Hematopoietic multipotent progenitor cell treated with erythropoietin and hydrocortisone succinate and interleukin-3 and kit ligand, for 15 days (in vitro differentiated cells): ENCODE measurements at places on chromosomes 1 and 21.

DNA sequence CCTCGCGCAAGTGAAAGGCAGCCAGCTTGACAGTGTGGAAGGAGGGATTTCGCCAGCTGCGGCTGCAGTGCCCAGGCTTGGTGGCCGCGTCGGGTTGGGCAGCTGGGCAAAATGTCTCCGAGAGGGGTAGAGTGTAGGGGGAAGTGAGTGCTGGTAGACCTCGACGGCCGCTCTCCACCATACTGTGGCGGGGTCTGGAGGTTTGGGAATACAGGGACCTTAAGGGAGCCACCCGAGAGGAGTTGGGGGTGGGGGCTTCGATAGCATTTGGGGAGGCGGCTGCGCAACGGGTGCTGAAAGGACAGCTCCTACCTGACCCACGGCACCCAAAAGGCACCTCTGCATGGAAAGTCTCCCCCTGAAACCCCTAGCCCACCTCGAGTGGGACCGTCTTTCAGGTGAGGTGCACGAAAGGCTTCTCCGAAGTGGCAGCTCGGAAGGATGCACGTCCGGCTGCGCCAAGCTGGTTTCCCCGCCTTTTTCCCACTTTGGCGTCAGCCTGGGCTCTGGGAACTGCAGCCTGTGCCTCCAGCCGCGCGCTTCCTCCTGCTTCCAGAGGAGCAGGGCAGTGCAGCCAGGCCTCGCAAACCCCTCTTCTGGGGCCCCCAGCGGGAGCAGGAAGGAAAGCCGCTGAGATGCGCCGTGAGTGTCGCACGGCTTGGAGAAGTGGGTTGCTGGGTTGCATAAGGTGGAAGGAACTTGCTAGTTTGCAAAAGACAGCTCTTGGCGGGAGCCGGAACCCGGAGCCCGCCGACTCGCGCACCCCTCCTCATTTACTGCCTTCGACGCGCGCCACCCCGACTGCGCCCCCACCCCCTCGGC is 531 bp upstream of the HMGN2 start:
- peak; percentile 29 for DNase-seq

GRCh38 chr1:245901037-245901436 is 606.0 kb downstream of the SMYD3 start:
- DNase-seq = no peak

- DNase-seq = no peak
These were observed 36.9 kb downstream of the FGGY start for GRCh38 chr1:59333626-59334277.

DNA sequence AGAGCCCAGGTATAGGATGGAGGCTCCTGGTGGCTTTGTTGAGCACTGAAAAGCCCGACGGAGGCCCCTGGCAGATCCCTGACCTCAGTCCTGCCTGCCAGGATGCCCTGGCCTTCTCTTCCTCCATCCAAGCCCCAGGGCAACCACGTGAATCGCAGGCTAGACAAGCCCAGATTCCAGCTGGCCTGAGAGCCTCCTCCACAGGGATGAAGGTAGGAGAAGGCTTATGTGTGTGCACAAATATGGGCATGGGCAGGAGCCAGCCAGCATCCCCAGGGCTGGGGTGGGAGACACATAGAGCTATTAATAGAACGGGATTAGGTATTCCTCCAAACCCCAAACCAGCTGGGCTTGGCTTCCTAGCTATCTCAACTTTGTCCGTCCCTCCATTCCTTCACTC is 4.0 kb upstream of the EXTL1 start:
- no peak for DNase-seq

DNA sequence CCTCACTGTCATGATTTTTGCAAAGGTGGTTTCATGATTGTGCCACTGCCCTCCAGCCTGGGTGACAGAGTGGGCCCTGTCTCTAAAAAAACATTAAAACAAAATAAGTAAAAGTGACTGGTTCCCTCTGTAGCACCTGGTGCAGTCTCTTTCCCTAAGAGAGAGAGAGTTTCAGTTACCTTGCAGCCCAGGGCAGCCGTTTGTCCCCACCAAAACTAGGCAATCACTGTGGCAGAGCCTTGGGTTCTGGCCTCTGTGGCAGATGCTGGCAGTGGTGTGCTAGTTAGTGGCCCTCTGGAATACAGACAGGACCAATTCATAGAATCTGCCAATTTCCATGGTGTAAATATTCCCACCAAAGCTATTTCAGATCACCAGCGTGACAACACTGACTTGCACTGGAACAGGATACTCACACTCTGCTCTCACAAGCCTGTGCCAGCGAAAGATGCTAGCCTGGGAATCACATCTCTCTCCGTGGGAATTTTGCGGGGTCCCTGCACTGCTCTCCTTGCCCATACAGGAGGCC is 108.7 kb downstream of the TLR5 start:
- no peak for DNase-seq

GRCh38 chr1:183301239-183301638 is 115.2 kb downstream of the LAMC2 start:
- no peak for DNase-seq

DNA sequence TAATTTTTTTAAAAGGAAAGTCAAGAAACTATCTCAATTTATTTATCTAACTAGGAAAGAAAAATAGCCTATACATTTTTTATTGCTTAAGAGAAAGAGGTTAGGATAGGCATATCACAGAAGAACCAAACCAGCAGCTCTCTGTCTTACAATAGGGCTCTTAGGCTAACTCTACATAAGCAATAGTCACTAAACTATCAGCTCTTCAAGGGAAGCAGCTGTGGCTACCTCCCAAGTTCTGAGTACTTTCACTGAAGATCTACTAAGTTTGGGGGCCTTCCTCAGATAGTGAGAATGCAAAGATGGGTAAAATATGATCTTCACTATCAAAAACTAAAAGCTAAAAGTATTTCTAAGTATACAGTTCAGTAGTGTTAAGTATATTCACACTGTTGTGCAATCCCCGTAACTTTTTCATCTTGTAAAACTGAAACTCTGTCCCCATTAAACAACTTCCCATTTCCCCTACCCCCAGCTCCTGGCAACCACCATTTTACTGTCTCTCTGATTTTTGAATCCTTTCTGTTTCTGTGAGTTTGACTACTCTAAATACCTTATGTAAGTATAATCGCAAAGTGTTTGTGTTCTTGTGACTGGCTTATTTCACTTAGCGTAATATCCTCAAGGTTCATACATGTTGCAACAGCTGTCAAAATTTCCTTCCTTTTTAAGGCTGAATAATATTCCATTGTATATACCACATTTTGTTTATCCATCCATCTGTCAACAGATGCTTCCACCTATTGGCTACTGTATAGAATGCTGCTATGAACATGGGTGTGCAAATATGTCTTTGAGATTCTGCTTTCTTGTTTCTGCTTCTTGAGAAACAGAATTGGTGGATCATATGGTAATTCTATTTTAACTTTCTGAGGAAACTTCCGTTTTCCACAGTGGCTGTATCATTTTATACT is 73.3 kb downstream of the ACBD6 start:
- DNase-seq = no peak
